ENCODE measurements at places on chromosomes 1 and 21.

GRCh38 chr1:27487966-27488884 lies 1.7 kb downstream of the WASF2 start:
- no peak for DNase-seq

DNA sequence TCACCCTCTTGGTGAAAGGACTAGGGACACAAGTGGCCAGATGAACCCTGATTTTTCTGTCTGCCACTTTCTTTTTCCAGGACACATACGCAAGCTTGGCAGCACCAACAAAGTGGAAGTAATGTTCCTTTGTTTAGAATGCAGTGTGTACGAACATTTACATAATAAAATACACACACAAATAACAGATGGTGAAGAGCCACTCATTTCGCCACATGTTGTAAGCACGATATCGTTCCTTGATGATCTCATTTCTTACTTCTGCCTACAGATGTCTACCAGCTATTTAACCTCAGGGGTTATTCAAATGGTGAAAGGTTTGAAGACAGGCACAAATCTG lies 670.2 kb upstream of the CXADR start:
- DNase-seq = no peak

GRCh38 chr1:240496356-240496755 lies 115.6 kb downstream of the GREM2 start:
- DNase-seq = no peak

- no peak for DNase-seq
Measured at GRCh38 chr1:9573723-9574122, 15.0 kb upstream of the TMEM201 start.
